HepG2 (cell line): ENCODE measurements at places on chromosomes 5 and 9.
A peak's percentile ranks its signal among the peaks of the same experiment; 100 is the strongest.

- no peak for DNase-seq
These were observed 56.0 kb downstream of the KIAA0825 start for GRCh38 chr5:94562327-94562971.

DNA sequence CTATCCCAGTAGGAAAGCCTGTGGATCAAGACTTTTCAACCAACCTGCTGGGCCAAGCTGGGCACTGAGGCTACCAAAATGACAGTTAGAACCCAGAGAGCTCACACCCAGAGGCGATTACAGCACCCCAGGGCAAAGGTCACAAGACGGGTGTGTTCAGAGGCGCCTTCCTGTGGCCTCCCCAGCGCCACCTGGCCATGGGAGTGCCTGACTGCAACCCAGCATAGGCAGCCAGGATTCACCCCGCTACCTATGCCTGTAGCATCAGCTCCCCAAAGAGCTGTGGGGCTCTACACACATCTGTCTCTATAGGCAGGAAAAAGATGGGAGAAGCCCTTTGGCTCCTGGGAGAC is 33.5 kb downstream of the PDGFRB start:
- DNase-seq: peak; percentile 56

GRCh38 chr9:5624655-5625054 is 4.3 kb upstream of the RIC1 start:
- no peak for DNase-seq

DNA sequence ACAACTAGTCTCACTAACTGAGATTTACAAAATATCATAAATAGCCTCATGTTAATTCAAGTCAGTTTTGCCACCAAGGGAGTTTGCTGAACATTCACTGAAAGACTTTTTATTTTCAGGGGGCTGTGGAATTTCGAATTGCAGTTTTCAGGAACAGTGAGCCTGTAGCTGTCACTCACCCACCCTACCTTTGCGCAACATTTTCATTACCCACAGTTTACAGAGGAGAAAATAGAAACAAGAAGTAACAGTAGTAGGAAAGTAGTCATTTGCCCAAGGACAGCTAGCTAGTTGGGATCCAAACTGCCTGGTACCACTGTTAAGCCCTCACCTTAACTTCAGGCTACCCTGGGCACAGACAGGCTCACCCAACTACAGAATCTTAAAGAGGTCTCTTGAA is 154.1 kb downstream of the ADAMTS12 start:
- no peak for DNase-seq

- DNase-seq: no peak
These were observed 258.2 kb upstream of the PIK3R1 start for GRCh38 chr5:67957374-67957773.

DNA sequence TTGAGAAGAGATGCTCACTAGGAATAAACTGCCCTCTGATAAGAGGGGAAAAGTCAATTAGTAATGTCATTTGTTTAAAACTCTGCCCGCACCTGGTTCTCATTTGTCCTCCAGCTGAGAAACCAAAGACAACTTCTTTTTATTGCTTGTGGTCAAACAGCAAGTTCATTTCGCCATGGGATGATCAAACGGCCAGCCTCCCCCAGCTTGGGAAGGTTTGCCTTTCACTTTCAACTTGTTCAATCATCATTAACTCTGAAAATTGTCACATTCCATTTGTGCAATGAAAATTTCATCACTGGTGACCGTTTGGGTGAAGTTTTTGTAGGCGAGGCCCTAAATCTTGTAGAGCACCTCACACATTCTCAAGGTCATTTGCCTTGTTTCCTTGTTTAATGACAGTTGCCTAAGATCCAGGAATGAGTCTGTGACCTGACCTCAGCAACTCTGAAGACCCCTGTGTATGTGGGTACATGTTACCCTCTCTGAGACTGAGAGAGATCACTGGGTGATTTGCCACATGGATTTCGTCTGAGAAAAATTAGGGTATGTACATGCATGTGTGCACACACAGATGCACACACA is 117.7 kb downstream of the MARCHF3 start:
- DNase-seq: no peak

- no peak for DNase-seq
These were observed 34.7 kb upstream of the MIER3 start for GRCh38 chr5:56986626-56986947.

GRCh38 chr5:9361835-9362234 is 184.0 kb downstream of the SEMA5A start:
- peak; percentile 54 for DNase-seq
